ENCODE measurements at places on chromosomes 3 and 15.

- peak; percentile 79 for DNase-seq
Observed at GRCh38 chr3:190384309-190384756, 3.6 kb upstream of the CLDN16 start.

GRCh38 chr3:49647741-49648140 is 26.4 kb upstream of the APEH start:
- DNase-seq: no peak

- DNase-seq: no peak
Observed at GRCh38 chr3:39221141-39221530, 28.7 kb upstream of the XIRP1 start.

DNA sequence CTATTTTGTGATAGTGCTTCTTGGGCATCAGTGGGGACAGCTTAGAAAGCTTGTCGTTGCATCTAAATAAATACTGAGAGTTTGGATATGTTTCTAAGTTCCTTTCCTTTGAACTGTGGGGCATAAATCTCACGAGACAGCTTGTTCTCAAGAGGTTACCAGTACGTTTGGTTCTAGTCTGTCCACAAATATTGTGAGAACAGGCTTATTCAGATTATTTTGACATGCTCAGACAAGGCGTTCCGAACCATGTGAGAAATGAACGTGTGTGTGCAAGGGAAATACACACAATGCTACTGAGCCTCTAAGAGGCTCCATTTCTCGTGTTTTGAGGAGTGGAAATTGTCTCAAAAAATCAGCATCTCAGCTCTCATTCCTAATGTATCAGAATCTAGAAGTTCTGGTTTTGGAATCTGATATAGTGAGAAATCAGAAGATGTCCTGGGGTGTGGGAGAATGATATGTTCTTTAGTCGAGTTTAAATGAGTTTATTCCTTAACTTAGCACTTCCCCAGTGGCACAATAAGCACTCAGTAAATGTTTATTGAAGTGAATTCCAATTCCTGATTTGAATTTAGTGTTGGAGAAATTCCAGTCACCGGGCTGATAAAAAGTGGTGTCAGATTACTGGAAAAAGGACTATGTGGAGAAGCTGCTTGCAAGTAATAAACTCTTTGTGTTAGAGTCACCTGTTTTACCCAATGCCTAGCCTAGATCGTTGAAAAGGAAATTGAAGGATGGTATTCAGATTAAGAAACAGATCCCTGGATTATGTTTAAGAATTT is 481.5 kb downstream of the LPP start:
- DNase-seq: no peak

- DNase-seq: no peak
Observed at GRCh38 chr3:185717121-185717520, 107.7 kb downstream of the IGF2BP2 start.

GRCh38 chr3:14806641-14807263 is 12.0 kb upstream of the FGD5 start:
- DNase-seq: peak; percentile 87

GRCh38 chr3:128340198-128340903 is 126.3 kb downstream of the DNAJB8 start:
- DNase-seq: no peak
